ENCODE measurements at places on chromosomes 4 and X.

- no peak for DNase-seq
Measured at GRCh38 chrX:63809173-63809572, 24.2 kb upstream of the ARHGEF9 start.

DNA sequence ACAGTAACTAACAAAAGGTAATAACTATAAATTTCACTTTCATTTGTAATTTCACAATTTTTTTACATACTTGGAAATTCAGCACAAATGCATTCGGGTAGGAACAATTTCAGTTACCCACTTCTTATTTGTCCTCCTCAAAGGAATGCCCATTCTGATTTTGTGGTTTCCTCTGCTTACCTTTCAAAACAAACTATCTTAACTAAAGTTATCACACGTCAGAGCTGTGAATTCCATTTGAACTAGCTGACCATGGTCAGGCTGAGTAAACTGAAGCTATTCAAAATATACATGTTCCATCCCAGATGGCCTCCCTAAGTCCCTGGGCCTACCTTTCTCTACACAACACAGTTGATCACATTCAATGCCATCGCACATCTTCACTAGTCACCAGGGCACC is 4.5 kb downstream of the CTPS2 start:
- DNase-seq = no peak

- no peak for DNase-seq
Measured at GRCh38 chr4:138398322-138398721, 156.2 kb upstream of the SLC7A11 start.

- DNase-seq = no peak
Measured at GRCh38 chr4:18297684-18298083, 276.1 kb upstream of the LCORL start.

GRCh38 chrX:109635146-109635545 is 10.2 kb upstream of the KCNE5 start:
- no peak for DNase-seq

DNA sequence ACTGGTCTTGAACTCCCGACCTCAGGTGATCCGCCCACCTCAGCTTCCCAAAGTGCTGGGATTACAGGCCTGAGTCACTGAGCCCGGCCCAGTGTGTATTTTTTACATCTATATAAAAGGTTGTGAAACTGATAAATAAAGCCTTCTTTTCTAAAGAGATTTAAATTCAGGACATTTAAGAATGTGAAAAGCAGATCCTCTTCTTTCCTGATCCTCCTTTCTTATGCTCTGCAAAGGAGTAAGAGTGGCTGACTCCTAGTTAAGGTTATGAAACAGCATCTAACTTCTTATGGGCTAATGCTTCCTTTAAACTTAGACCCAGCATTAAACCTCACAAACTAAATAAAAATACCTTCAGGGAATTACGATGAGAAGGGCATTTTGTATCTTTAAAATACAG is 197.7 kb upstream of the MAB21L2 start:
- DNase-seq = no peak

DNA sequence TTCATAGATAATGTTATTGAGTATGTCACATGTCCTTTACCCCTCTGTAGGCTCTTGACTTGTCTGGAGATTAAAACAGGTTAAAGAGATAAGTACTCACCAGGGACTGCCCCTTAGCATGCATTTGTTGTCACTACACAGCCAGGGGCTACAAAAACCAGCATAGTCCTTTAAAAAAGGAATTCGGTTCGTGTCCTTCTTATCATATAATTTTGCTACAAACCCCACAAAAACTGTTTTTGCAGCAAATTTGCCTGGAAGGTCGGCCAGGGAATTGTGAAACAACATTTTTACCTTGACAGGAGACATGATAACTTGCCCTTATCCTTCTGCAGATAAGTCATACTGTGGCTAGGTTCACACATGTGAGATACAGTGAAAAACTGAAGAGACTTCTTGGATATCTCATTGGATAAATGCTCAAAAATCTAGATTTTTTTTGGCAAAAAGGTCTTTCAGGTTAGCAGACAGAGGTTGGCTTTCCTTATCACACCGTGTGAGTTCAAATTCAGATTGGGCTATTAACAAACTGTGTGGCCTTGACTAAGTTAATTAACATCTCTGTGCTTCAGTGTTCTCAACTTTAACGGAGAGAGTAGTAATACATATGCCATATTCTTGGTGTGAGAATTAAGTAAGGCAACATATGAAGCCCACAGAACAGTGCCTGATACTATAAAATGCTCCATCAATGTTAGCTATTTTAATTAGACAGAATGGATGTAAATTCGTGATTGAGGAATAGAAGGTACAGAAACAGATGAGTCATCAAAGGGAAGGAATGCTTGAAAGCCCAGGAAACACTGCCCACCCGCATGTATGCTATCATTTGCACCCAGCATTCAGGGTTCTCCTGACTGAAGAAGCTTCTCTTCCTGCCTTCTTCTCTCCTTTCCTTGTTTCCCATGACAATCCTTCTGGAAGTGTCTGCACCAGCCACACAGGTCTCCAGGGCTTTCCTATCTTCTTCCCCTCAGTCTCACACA is 30.0 kb downstream of the FAM9C start:
- DNase-seq = no peak

- DNase-seq = no peak
Measured at GRCh38 chrX:132433551-132433950, 55.3 kb downstream of the MBNL3 start.

- DNase-seq = no peak
Measured at GRCh38 chrX:104419211-104419610, 146.8 kb upstream of the IL1RAPL2 start.

DNA sequence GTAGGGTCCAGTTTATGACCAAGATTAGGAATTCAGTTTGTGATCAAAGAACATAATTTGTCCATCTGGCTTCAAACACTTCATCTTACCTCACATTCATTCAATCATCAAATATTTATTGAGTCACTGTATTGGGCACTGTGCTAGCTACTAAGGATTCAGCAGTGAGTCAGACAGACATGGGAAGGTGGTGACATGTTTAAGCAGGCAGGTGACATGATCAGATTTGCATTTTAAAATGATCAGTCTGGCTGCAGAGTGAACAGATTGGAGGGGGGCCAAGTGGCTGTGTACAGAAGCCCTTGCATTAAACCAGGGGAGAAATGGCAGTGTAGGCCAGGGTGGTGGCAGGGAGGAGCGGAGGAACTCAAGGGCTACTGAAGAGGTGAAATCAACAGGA is 25.1 kb upstream of the APLN start:
- no peak for DNase-seq

DNA sequence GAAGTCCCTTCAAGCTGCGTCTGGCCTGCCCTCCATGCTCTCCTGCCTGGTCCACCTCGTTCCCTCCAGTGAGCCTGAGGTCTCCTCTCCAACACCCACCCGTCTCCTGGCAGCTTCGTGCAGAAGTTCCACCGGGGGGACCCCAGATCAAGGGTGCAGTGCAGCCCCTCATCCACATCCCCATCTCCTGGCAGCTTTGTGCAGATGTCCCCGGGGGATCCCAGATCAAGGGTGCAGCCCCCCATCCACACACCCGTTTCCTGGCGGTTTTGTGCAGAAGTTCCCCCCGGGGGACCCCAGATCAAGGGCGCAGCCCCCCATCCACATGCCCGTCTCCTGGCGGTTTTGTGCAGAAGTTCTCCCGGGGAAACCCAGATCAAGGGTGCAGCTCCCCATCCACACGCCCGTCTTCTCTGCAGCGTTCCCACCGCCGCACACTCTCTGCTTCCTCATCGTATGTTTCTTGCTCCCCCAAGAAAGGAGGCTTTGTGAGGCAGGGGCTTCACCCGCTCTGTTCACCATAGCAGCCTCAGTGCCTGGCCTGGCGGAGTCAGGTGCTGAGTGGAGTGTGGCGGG is 35.7 kb downstream of the PIGG start:
- DNase-seq = no peak

GRCh38 chr4:128880662-128881061 is 71.2 kb downstream of the JADE1 start:
- DNase-seq = no peak
